Stimulated activated CD8-positive, alpha-beta memory T cell treated with anti-CD3 and anti-CD28 coated beads, Interleukin-15, amount 100 ng/mL, for 4 hours (primary cell): ENCODE measurements at places on chromosomes 16 and 17.

DNA sequence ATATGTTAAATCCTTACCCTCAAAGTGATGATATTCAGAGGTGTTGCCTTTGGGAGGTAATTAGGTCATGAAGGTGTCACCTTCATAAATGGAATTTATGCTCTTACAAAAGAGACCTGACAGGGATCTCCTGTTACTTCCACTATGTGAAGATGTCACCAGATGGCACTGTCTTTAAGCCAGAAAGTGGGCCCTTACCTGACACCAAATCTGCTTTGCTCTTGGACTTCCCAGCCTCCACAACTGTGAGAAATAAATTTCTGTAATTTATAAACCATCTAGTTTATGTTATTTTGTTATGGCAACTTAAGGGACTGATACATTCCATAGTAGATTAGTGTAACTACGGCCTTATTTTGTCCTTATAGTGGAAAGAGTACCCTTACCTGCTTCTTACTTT, 358.3 kb upstream of the SALL1 start:
- DNase-seq, result no peak

DNA sequence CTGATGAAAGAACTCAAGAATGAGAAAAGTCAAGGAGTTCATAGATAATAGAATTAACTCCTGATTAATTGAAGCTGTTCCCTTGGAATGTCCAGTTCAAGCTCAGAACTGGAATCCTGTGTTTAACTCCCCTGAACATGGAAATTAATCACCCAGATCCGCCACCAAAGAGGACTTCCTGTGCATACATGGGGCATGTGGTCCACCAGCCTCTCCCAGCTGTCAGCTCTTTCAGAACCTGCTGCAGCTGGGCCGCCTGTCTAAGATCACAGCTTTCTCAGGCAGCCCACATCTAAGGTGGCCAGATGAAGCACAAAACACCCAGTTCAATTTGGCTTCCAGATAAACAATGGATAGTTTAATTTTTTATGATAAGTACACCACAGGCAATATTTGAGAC, 203.7 kb upstream of the COX10 start:
- DNase-seq, result no peak

DNA sequence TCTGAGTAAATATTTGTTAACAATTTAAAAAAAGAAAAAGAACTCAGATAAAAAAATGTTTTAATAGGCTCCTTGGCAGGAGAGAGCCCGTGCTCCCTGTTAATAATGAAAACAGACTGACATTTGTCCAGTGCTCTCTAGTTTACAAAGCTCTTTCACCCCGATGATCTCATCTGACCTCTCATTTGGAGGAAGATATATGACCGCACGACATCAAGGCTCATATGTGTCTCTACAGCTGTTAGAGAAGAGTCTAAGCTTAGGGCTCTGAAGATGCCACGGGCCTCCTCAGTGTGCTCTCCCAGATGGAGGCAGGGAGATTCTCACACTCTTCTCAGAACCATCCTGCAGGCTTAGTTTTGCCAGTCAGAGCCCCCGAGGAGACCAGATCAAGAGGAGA, 280.8 kb upstream of the IRX5 start:
- no peak for DNase-seq

DNA sequence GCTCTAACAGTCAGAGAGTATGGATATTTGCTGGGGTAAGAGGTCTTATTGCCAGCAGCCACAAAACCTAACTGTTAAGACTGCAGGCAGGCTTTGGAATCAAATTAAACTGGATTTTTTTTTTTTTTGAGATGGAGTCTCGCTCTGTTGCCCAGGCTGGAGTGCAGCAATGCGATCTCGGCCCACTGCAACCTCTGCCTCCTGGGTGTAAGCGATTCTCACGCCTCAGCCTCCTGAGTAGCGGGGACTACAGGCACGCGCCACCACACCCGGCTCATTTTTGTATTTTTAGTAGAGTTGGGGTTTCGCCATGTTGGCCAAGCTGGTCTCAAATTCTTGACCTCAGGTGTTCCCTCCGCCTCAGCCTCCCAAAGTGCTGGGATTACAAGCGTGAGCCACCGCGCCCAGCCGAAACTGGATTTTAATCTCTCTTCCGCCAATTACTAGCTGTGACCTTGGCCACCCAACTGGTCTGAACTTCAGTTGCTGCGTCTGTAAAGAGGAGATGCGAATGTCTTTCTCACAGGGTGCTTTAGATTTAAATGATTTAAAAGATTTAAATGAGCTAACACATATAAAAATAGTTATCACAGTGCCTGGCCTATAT, 842 bp downstream of the MRPL10 start:
- DNase-seq, result no peak

- no peak for DNase-seq
Measured at GRCh38 chr16:73006026-73006425, 41.9 kb downstream of the ZFHX3 start.
